ENCODE measurements at places on chromosomes 2 and 18. TPM values are rescaled to one million over a fixed set of nuclear protein-coding genes. Genes with fewer than 3 reads are reported as not detected.

The KIAA2012 gene
- 0.16 TPM for total RNA-seq

DNA sequence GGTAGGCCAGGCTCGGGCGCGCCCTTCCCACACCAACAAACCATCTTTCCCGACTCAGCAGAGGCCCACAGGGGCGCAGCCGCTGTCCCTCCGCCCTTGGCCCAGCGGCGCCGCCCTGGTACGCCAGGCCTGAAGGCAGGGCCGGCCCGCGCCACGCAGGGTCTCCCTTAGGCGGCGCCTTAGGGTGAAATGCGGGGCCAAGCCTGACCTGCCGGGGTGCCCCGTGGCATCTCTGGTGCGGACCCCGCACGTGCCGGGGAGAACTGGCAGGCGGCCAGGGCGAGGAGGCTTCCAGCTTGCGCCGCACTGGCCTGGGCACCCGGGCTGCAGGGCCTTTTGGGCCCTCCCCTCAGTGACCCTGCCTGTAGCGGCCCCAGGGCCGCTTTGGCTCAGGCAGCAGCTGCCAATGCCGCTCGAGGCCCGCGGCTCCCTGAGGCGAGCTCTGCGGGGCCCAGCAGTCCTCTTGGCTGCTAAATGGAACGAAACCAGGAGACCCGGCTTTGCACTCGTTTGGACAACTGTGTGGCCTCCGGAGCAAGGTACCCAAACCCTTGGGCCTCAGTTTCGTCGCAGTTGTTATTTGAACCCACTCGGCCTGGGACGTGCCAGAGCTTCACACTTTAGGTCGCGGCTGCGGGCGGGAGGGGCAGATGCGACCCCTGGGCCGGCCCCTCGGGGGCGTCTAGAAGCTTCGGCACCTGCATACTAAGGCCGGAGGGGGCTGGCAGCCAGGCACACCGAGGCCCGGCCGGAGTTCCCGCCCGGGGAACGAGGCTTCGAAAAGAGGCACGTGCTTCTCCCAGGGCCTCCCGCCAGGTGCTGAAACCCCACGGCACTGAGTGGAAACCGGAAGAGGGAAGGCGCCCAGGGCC, 8.5 kb downstream of the OTX1 start:
- DNase-seq = no peak

- DNase-seq = no peak
Measured at GRCh38 chr2:20040489-20041172, 10.8 kb downstream of the LAPTM4A start.

The RFX8 gene
- 0.69 TPM for total RNA-seq

The RAB27B gene
- total RNA-seq = 19.8 TPM

DNA sequence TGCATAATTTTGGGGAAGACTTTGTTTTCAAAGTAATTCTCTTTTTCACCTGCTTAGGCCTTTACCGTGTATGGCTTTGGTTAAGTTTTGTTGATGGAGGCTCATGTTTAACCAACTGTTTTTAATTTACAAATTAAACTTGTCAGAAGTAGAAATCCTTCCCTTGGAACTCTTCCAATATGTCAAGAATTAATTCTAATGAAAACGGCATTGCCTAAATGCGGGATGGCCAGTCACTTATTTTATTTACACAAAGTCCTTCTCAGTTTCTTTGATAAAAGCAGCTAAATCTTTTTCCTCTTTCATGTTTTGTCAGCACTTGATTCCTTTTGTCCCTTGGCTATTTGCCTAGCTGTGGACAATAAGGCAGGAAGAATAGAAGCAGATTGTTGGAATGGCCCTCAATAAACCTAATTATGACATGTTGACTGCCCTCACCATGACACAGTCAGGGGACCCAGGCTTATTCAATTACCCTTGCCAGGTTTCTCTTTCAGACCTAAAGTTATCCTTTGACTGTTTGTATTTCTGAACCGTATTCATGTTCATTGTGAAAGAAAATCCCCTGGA, 26.3 kb downstream of the PAX3 start:
- no peak for DNase-seq

The C2orf66 gene
- 0.32 TPM for total RNA-seq

The EGR4 gene
- total RNA-seq = not detected

DNA sequence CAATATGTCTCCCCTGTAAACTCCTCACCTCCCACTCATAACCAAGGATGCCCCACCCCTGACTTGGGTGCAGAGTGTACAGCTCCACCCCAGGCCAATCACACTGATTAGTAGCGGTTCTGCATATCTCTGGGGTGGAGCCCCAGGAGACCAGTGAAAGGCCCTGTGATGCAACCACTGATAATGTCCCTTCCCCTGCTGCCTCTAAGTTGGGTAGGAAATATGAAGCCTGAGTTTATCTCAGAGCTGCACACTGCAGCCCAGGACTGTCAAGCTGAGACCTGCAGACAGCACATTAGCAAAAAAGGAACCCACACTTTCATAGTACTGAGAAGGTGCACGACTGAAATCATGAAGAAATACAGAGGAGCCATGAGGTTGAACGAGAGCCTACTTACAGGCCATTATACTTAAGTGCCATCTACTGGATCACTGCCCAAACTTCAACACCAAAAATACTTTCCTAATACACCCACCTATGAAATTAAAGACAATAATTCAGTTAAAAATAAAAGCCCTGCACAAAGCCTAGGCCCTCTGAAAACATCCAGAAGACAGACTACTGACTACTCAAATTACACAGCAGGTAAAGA, 455.4 kb upstream of the LRRTM4 start:
- no peak for DNase-seq

GRCh38 chr2:75064691-75065396, 106.4 kb downstream of the POLE4 start:
- DNase-seq = no peak

DNA sequence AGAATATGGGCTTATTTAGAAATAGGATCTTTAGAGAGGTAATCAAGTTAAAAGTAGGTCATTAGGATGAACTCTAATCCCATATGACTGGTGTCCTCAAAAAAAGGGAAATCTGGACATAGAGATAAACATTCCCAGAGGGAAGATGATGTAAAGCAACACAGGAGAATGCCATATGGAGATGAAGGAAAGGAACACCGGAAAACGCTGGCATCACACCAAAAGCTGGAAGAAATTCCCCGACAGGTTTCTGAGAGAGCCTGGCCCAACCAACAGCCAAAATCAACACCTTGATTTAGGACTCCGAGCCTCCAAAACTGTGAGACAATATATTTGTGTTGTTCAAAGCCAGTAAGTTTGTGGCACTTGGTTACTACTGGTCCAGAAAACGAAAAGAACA, 296.7 kb downstream of the DSEL start:
- no peak for DNase-seq

The SP100 gene
- 82.3 TPM for total RNA-seq

DNA sequence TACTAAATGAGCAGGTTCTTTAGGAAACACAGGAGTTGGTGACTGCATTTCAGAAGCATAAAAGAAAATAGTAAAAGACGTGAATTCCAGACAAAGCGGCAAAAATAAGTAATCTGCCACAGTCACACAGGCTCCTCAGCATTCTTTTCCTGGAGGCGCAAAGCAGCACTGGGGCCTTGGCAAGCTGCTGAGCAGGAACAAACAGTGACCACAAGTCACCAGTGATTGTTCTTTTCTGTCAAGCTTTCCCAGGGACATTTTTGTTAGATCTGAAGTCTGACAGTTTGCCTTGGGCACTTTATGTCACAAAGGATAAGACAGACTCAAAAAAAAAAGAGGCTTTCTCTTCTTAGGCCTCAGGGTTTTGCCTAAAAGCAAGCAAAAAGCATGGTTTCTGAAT, 216.2 kb downstream of the CDH20 start:
- no peak for DNase-seq

The FOXD4L1 gene
- not detected for total RNA-seq

DNA sequence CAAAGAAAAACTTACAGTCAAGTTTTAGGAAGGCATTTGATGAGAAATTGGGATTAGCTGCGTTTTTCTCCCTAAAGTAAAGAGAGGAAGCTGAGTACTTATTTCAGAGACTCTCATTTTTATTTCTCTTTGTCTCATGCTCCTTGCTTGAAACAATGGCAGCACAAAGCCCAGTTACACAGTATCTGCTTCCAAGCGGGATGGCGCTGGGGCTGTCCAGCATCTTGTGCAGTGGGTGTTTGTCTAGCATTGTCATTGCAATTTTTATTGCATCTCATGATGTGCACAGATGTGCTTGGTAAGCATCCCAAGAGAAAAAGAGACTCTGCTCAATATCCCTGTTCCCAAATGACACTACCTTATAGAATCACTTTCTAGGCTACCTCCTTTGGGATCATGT, 102.8 kb upstream of the ZNF521 start:
- no peak for DNase-seq

DNA sequence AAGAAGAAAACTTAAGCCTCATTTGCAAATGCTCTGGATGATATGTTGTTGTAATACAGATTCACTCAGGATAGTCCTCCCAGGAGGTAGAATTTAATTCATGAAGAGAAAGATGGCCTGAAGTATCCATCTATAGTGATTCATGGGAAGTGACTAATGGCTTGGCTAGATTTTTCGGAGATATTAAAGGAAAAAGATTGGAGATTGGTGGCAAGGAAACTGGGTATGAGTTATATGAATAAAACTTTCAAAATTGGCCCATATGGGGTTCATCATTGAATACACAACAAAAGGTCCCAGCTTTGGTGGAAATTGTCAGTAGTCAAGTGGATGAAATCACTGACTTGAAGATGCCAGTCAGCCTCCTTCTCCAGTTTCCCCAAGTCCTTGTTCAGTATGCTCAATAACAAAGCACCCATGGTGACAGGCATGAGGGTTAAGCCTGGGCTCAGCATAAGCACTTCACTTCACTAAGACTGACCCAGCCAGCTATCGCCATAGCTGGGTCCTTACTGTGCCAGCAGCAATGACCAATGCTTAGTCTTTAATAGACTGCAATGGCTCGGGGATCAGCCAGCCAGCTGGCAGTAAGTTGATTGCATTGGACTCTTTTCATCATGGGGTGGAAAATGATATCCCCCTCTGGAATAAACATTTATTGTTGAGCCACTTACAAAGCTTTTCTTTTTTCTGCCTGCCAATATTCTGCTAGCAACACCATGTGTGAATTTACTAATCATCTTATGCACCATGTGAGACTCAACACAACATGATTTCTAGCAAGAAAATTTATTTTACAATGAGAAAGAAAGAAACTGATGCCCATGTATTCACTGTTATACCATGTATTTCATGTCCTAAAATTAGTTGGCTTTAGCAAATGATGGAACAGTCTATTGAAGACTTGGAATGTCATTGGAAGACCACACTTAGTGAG, 176.6 kb upstream of the TACR1 start:
- no peak for DNase-seq

GRCh38 chr2:61632276-61633169, 94.4 kb upstream of the XPO1 start:
- DNase-seq = no peak

DNA sequence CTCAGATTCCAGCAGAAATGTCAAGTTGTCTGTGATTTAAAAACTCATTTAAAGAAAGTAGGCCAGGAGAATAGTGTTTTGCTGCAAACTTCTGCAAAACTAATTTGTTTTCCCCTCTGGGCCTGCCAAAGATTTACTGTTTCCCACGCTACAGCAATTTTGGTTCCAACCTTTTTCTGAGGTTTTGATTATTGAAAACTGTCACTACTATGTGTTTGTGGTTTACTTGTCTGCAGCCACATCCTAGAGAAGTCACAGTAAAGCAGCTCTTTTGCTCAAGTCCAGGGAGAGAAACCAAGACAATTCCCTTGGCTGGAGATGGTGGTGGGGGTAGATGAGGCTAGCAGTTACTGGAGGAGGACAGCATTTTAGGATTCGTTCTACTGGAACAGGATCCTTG, 12.8 kb downstream of the IL1R2 start:
- DNase-seq = no peak

DNA sequence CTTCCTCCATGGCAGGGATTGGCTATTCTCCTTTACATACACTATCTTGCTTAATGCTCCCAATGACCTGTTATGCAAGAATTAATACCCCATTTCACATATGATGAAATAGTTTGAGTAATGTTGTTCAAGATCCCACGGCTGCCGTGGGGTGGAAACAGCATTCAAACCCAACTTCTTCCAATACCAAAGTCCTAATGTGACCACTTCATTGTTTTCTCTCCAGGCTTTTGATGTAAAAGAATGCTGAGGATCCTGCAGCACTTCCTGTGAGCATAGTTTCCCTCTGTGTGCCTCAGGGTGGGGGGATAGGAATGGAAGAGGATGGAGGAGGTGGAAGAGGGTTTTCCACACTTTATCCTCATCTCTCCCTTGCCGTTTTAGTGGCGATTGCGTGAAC, 199.4 kb downstream of the IRS1 start:
- no peak for DNase-seq

DNA sequence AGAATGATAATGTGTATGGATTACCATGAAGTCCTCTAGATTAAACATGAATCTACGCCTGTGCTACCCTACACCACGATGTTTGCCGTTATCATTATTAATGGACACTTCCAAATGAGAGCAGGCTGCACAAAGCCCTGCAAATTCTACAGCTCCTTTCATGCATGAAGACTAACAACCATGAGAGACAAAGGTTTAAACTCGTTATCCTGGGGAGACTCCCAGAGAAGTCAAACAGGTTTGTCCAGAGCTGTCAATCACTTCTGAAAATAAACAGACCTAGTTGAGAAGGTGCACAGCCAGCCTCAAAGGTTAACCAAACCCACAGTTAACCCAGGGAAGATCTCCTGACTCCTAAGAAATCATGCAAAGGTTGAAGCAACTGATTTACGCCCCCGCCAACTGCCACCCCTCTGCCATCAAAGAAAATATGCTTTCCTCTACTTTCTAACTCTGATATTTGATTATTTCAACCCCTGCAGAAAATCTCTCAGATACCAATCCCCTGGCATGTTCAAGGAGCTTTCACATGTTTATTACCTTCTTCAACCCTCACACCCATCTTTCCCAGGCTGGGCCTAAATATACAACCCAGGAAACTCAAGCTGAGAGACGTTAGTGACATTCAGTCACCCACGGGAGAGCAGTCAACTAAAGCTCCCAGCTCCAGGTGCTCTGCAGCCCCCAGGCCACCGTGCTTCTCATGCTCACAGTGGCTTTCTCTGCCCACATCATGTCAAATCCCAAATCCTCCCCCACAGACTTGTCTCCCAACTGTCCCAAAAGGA, 35.9 kb downstream of the MYO5B start:
- DNase-seq = peak; percentile 80

- DNase-seq = no peak
Measured at GRCh38 chr2:194100201-194100600, 1556.8 kb upstream of the SLC39A10 start.

DNA sequence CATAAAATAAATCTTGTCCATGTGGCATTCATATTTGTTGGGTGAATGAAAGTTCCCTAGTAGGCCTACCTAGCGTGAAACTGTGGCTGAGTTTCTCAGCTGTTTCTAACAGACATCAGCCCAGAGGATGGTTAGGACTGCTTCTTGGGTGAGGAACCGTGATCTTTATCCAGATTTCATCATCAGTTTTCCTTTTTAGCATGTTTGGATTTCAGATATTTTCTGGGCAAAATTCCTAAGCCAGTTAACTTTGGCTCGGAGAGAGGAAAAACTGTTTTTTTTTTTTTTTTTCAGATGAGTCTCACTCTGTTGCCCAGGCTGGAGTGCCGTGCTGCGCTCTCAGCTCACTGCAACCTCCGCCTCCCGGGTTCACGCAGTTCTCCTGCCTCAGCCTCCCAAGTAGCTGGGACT, 53.5 kb downstream of the DGKD start:
- no peak for DNase-seq

All from urinary bladder (tissue), 4 donors.